Upper lobe of left lung (tissue), 6 donors: ENCODE measurements at places on chromosomes 13 and 19. TPM values are rescaled to one million over a fixed set of nuclear protein-coding genes. Genes with fewer than 3 reads are reported as not detected.

Gene ZNF714
- total RNA-seq = 11.9 TPM

Gene BRSK1
- not detected for total RNA-seq

Gene ATCAY
- not detected for total RNA-seq

Gene PRKD2
- 47.1 TPM for total RNA-seq

Gene C19orf12
- total RNA-seq = 30.4 TPM

Gene PPM1N
- total RNA-seq = 6.3 TPM

Gene FUT3
- total RNA-seq = 19.5 TPM

Gene GNG7
- 6.8 TPM for total RNA-seq

Gene GNG8
- not detected for total RNA-seq

Gene MICU2
- 47.9 TPM for total RNA-seq

DNA sequence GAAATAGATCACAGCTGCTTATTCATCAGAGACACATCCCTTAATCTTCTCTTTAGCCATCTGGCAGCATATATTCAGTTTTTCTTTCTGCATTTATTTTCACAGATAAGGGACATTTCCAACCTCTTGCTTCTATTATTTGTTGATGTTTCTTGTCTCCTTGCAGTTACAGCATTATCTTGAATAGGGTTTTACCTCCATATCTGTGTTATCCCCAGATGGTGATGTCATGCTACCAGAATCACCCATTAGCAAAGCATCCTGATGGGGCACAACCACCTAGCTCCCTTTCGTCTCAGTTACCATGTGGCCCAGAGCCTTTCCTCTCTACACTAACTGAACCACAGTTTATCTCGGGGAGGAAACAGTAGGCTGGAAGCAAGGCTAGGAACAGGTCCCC lies 483.9 kb downstream of the FOXO1 start:
- no peak overlapping the region for H3K27ac ChIP-seq
- H3K4me3 ChIP-seq = no peak overlapping the region
- no peaks in the 10 kb centered on the region for H3K27me3 ChIP-seq
- H3K4me1 ChIP-seq = no peaks in the 10 kb centered on the region

DNA sequence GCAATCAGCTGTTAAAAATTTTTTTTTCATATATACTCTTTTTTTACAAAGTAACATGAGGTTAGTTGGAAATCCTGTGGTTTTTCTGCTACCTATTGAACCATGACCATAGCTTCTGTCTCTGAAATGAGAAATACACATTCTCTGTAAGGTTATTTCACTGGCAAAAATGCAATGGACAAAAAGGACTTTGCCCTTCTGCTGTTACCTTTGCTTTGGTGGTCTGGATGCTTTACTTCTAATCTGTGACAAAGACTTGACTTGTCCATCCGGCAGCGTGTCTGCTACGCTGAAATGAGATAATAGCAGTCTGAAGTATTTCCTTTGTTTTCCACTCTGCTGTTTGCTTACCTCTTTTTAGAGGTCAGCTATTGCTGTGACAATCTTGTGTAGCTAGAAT lies 412.8 kb downstream of the SLITRK6 start:
- no peaks in the 10 kb centered on the region for H3K4me1 ChIP-seq
- no peak overlapping the region for H3K4me3 ChIP-seq
- DNase-seq = no peak
- no peaks in the 10 kb centered on the region for H3K27me3 ChIP-seq
- no peaks in the 10 kb centered on the region for H3K36me3 ChIP-seq
- H3K27ac ChIP-seq = no peak overlapping the region

GRCh38 chr19:4870025-4870700 lies 2.7 kb upstream of the PLIN3 start:
- H3K4me1 ChIP-seq = peaks cover 9% of the 10 kb centered on the region
- no peak overlapping the region for H3K4me3 ChIP-seq
- H3K36me3 ChIP-seq = no peaks in the 10 kb centered on the region
- H3K27ac ChIP-seq = peak overlapping the region; percentile 32
- H3K27me3 ChIP-seq = no peaks in the 10 kb centered on the region

DNA sequence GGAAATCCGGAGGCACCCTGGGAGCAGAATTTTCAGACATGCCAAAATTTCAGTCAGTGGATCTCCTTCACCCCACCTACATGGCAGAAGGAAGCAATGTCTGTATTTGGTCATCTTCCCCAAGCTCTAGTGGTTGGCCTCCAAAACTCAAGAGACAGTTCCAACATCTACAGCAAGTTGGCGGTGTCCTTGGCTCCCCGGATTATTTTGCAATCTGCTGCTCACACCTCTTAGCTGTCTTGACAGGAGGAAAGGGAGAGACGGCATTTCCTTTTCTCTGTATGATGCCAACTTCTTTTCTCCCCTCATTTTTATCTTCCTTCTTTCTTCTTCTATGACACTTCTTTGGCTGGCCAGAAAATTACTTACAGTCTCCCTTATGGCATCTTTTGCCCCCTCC lies 159.9 kb downstream of the SUCLA2 start:
- no peaks in the 10 kb centered on the region for H3K36me3 ChIP-seq
- no peak overlapping the region for H3K27ac ChIP-seq
- no peak for DNase-seq
- H3K4me3 ChIP-seq = no peak overlapping the region

DNA sequence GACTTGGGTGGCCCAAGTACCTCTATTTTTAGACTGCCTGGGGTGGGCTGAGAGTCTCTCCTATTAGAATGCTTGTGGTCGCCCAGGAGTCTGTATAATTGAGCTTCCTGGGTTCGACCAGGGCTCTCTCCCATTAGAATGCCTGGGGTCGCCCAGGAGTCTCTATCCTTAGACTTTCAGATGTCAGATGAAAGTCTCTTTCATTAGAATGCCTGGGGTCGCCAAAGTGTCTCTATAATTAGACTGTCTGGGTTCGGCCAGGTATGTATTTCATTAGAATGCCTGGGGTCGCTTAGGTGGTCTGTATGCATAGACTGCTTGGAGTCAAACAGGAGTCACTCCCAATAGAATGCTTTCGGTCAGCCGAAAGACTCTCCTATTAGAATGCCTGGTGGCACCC lies 1471.7 kb downstream of the UQCRFS1 start:
- no peak for DNase-seq
- no peak overlapping the region for H3K27ac ChIP-seq
- no peaks in the 10 kb centered on the region for H3K4me1 ChIP-seq
- H3K27me3 ChIP-seq = no peaks in the 10 kb centered on the region
- H3K4me3 ChIP-seq = no peak overlapping the region

DNA sequence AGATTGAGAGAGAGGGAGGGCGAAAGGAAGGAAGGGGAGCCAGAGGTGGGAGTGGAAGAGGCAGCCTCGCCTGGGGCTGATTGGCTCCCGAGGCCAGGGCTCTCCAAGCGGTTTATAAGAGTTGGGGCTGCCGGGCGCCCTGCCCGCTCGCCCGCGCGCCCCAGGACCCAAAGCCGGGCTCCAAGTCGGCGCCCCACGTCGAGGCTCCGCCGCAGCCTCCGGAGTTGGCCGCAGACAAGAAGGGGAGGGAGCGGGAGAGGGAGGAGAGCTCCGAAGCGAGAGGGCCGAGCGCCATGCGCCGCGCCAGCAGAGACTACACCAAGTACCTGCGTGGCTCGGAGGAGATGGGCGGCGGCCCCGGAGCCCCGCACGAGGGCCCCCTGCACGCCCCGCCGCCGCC lies at the start of gene TNFSF11:
Gene TNFSF11, plus strand, starts transcription at position 142 of the 400 bp plus-strand sequence. Its CDS starts 152 bp downstream, at position 294.
- H3K36me3 ChIP-seq = no peaks in the 10 kb centered on the region
- H3K4me3 ChIP-seq = peak within 1 kb of the TSS; percentile 29
- H3K27ac ChIP-seq = no peak within 1 kb of the TSS
- peaks cover 13% of the 10 kb centered on the region for H3K27me3 ChIP-seq
- DNase-seq = peak; percentile 86
- peaks cover 13% of the 10 kb centered on the region for H3K4me1 ChIP-seq

DNA sequence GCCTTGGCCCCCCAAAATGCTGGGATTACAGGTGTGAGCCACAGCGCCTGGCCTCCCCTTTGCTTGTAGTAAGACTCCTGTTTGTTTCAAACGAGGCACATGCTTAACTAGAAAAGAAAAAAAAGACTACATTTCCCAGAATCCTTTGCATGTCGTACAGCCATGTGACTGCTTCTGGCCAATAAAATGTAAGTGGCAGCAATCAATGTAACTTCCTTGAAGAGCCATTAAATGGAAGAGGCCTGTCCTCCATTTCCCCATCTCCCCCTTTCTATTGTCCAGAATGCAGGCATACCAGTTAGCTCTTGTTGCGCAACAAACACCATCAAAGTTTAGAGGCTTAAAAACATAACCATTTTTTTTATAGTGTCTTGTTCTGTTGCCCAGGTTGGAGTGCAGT lies 10.4 kb upstream of the GPR32 start:
- no peaks in the 10 kb centered on the region for H3K27me3 ChIP-seq
- H3K27ac ChIP-seq = no peak overlapping the region
- no peaks in the 10 kb centered on the region for H3K4me1 ChIP-seq
- no peaks in the 10 kb centered on the region for H3K36me3 ChIP-seq
- no peak for DNase-seq
- no peak overlapping the region for H3K4me3 ChIP-seq

DNA sequence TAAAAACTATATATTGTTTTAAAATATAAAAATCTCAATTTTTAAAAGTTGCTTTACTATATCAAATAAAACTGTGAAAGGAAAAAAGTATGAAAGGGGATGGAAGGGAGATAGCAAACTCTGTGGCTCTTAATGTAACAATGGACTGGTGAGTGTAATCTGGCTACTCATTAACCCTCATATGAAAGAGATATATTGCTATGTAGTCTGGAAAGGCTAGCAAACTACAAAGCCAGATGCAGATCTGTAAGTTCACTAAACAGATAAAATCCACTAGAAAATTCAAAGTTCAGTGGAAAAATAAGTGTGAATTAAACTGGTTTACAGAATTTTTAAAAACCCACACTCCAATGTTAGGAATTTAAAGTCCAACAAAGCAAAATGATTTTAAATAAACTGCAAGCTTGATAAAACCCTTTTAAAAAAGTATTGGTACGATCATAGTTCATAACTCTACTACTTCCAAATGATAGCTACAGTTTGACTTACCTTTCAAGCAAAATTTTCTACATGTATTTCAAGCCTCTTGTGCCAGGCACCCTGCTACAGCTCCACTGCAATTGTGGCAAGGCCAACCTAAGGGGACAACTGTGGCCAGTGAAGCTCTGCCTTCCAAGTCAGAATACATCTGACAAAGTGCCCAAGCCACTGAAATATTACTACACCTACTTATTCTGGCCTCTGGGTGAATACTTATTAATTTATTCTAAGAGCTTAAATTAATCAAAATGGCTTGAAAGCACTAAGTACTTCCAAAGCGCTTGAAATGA lies 647 bp upstream of the ELF1 start:
- DNase-seq = no peak
- peak overlapping the region; percentile 43 for H3K4me3 ChIP-seq
- H3K27me3 ChIP-seq = no peaks in the 10 kb centered on the region
- peak overlapping the region; percentile 88 for H3K27ac ChIP-seq

GRCh38 chr13:77653301-77653700 lies 44.2 kb upstream of the SLAIN1 start:
- H3K36me3 ChIP-seq = no peaks in the 10 kb centered on the region
- no peaks in the 10 kb centered on the region for H3K4me1 ChIP-seq
- DNase-seq = no peak
- H3K27me3 ChIP-seq = no peaks in the 10 kb centered on the region

- no peak for DNase-seq
- H3K27ac ChIP-seq = no peak overlapping the region
- no peak overlapping the region for H3K4me3 ChIP-seq
Measured at GRCh38 chr13:43933378-43933777, 53.7 kb downstream of the LACC1 start.

GRCh38 chr19:45615795-45616703 lies 14.0 kb upstream of the GPR4 start:
- peak; percentile 82 for DNase-seq
- peak overlapping the region; percentile 22 for H3K27ac ChIP-seq
- H3K4me3 ChIP-seq = no peak overlapping the region

DNA sequence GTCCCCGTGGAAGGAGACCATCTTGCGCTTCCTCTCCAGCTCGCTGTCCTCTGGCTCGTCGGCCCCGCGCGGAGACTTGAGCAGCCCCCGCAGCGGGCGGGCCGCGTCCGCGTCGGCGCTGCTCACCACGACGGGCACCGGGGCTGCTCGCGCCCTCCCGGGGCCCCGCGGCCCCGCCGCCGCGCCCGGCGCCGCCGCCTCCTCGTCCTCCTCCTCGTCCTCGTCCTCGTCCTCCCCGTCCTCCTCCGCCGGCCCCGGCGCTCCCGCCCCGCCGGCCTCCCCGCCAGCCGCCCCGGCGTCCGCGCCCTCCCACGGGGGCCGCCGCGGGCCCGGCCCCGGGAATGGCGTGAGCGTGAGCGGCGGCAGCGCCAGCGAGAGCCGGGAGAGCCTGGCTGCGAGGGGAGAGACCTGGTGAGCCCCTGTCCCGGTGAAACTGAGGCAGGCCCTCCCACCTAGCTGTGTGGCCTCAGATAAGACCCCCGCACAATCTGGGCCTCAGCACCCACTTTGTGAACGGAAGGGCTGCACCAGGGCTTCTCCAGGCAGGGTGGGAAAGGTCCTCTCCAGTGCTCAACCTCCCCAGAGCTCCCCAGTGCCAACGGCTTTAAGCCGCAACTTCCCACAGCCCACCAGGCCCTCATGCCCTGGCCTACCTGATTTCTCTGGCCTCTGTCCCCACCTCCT lies 17.8 kb downstream of the LMTK3 start:
- no peak overlapping the region for H3K4me3 ChIP-seq
- peak overlapping the region; percentile 69 for H3K27ac ChIP-seq
- no peak for DNase-seq
- H3K36me3 ChIP-seq = no peaks in the 10 kb centered on the region

- H3K4me3 ChIP-seq = no peak overlapping the region
- H3K27me3 ChIP-seq = no peaks in the 10 kb centered on the region
Measured at GRCh38 chr13:26604784-26605545, 47.5 kb downstream of the WASF3 start.

GRCh38 chr13:31878955-31879354 lies 139.6 kb downstream of the RXFP2 start:
- H3K4me3 ChIP-seq = no peak overlapping the region

- H3K4me3 ChIP-seq = no peak overlapping the region
- no peak for DNase-seq
- no peaks in the 10 kb centered on the region for H3K4me1 ChIP-seq
- H3K36me3 ChIP-seq = no peaks in the 10 kb centered on the region
Measured at GRCh38 chr13:37067874-37068273, 8.4 kb upstream of the SUPT20H start.

GRCh38 chr19:21902571-21902970 lies 66.6 kb upstream of the ZNF43 start:
- H3K36me3 ChIP-seq = no peaks in the 10 kb centered on the region
- H3K4me3 ChIP-seq = no peak overlapping the region
- DNase-seq = no peak
- no peak overlapping the region for H3K27ac ChIP-seq
